ENCODE measurements at places on chromosomes 3 and 15.
A peak's percentile ranks its signal among the peaks of the same experiment; 100 is the strongest.

- DNase-seq, result no peak
Measured at GRCh38 chr3:125080077-125080476, 24.3 kb upstream of the HEG1 start.

DNA sequence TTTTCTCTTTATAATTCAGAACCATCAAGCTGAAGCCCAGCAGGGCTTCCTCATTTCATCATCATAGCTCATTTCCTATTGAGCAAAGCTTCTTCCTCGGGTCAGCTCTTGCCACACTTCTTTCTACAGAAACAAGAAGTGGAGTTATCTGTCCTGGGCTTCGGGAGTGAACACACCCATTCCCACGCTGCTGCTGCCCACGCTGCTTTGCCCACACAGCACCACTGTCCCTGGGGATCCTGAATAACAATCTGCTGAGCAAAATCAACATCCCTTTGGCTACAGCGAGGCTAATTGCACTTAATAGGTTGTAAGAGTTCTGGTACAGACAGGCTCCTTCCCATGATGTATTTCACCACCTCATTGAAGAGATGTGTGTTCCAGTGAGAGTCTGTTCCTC is 23.7 kb downstream of the CEP19 start:
- DNase-seq, result peak; percentile 59

DNA sequence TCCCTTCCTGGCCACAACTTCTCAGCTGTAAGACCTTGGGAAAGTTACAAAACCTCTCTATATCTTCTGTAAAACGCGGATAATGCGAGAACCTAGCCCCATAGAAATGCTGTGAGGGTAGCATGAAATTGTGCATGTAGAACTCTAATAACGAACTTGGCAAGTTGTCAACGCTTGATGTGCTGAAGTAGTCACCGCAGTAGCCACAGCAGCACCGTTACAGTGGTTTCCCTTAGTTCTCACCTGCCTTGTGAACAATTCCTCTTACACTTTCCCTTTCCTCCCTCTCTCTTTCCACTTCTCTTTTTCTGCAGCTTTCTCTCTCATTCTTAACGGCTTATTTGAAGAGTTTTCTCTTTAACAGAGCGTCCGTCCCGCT is 447 bp upstream of the SHQ1 start:
- DNase-seq, result peak; percentile 65

DNA sequence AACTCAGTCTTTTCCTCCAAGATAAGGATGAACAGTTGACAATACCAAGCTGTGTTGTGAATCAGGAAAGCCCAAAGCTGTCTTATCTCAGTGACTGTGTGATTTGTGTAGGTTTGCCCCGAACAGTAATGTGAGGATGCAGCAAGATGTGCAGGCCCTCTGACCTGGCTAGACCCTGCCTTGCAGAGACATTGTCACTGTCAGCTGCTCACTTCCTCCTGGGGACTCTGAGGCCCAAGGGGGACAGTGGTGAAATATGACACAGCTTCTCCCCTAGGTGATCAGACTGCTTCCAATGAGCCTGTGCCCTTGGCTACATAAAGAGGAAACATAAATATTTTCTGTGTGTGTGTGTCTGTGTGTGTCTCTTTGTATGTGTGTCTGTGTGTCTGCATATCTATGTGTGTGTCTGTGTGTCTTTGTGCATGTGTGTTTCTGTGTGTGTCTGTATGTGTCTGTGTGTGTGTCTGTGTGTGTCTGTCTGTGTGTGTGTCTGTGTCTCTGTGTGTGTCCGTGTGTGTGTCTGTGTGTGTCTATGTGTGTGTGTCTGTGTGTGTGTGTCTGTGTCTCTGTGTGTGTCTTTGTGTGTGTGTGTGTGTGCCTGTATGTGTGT is 21.7 kb downstream of the LRRK1 start:
- no peak for DNase-seq

DNA sequence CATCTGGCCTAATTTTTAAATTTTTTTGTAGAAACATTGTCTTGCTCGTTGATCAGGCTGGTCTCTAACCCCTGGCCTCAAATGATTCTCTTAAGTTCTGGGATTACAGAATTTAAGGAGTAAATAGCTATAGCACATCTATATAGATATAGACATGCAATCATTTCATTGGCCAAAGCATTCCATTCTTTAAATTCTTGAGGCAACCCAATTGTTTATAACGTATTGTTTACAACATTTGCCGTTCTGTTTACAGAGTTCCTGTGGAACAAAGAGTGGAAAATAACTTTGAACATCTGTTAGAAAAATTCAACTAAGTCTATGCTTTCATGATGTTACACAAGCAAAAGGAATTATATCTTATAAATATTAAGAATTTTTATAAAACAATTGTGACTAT is 205.2 kb upstream of the ROBO2 start:
- DNase-seq, result no peak

- DNase-seq, result no peak
Measured at GRCh38 chr3:56096999-56097398, 371.3 kb downstream of the ERC2 start.

DNA sequence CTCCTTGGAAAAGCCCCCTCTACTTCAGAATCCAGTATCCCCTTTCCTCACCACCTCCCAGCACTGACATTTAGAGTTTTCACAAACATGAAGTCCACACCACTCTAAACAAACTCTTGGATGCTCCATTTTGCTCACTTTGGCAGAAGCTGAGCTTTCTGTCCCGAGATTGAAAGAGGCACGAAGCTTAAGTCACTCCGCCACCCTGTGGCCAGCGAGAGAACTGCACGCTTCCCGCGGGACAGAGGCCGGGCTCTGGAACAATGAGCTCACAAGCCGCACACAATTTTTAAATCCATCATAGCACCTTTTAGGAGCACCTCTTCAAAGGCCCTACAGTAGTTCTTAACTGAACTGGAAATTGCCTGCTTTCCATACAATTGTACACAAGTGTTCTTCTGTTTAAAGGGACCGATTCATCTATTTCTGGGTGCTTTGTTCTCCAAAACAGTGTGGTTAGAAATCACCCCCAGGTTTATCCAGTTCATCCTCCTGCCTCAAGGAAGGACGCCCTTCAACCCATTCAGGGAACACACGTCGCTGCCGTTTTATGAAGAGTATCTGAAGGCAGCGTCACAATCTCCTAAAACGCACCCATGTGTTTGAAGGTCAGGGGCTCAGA is 226.1 kb downstream of the VPS13C start:
- DNase-seq, result peak; percentile 72

GRCh38 chr3:134249935-134250716 is 533 bp downstream of the RYK start:
- DNase-seq, result peak; percentile 69

GRCh38 chr3:184968115-184968514 is 156.1 kb downstream of the VPS8 start:
- DNase-seq, result peak; percentile 1

GRCh38 chr15:59369597-59369996 is 3.1 kb downstream of the MYO1E start:
- DNase-seq, result peak; percentile 59

- DNase-seq, result no peak
Measured at GRCh38 chr3:5232570-5232969, 45.1 kb downstream of the EDEM1 start.

DNA sequence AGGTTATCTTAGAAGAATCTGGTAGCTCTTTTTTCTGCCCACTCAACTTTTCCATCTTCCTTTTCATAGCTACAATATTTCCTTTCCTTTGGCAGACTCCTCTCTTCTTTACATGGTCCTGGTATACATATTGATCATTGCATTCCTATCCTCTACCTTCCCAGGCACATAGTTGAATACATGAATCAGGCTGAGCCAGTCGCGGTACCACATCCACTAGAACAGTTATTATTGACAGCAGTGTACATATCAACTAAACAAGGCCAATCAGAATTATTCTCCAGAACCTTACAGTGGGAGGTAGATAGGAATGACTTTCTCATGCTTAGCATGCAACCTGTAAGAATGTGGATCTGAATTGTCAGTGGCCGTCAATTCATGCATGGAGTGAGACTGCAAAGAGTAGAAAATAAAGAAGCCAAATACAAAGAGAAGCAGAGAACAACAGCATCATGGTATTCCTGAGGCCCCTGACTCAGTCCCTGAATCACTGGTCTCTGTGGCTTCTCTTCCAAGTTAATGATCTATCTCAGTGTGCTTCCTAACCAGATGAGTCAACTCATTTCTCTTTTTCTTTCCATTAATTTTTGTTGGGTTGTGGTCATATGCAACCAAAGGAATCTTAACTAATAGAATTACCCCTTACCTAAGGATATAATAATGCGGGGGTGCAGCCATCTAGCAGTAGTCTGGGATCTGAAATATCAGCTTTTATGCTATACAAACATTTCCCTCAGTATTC is 60.9 kb upstream of the DCBLD2 start:
- DNase-seq, result peak; percentile 97
